Activated T-helper 1 cell treated with anti-CD3 and anti-CD28 coated beads, Interleukin-2, amount 50 U/mL, for 16 hours (primary cell): ENCODE measurements at places on chromosomes 4 and X.

GRCh38 chr4:53804719-53805118 is 213.4 kb upstream of the LNX1 start:
- no peak for DNase-seq

- no peak for DNase-seq
Measured at GRCh38 chrX:65750674-65751469, 83.4 kb downstream of the MSN start.

GRCh38 chr4:9782136-9782436 is 652 bp downstream of the DRD5 start:
- no peak for DNase-seq

- no peak for DNase-seq
Measured at GRCh38 chr4:3868211-3869173, 102.3 kb downstream of the ADRA2C start.

DNA sequence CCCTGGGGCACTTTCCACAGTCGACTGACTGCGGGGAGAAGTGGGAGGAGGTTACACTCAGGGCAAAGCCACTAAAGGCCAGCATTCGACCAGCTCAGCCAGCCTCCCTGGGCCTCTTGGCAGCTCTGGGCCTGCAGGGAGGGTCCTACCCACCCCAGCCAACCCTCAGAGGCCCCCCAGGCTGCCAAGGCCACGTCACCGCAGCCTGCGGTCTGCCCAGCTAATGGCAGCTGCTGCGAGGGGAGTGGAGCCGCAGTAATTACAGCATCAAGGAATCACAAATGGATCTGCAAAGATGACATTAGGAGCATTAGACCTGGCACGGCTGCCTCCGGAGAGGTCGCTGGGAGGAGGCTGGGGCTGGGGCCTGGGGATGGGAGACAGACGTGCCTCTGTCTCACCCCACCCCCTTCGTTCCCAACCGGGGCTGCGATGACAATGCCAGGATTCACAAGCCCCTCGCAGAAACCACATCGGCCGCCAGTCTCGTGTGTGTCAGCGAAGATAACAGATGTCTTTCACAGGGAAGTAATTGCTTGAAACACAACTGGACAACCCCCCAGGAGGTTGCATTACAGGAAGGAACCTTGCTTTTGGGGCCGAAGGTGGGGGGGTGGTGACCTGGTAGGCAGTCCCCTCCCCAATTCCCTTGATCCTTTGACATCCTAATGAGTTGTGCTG is 367.6 kb downstream of the BCOR start:
- DNase-seq = no peak

- no peak for DNase-seq
Measured at GRCh38 chrX:20311505-20311904, 44.8 kb upstream of the RPS6KA3 start.

GRCh38 chrX:9923357-9923756 is 43.8 kb upstream of the CLDN34 start:
- DNase-seq = no peak

DNA sequence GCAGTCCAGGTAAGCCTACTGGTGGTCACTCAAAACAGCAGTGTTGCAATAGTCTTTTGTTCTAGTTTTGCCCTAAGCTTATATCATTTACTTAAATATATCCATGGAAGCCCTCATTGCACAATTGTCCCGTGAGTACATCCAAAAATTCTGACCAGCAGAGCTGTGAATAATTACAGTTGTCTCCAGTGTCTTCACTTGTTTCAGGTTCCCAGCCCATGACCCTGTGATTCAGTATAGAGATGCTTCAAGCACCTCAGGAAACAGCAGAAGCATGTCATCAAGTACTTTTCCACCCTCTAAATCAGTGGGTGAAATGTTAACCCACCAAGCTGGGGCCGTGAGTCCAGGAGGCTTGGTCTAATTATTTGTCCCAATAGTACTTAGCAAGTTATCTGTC is 214.9 kb upstream of the RPS6KA3 start:
- no peak for DNase-seq

DNA sequence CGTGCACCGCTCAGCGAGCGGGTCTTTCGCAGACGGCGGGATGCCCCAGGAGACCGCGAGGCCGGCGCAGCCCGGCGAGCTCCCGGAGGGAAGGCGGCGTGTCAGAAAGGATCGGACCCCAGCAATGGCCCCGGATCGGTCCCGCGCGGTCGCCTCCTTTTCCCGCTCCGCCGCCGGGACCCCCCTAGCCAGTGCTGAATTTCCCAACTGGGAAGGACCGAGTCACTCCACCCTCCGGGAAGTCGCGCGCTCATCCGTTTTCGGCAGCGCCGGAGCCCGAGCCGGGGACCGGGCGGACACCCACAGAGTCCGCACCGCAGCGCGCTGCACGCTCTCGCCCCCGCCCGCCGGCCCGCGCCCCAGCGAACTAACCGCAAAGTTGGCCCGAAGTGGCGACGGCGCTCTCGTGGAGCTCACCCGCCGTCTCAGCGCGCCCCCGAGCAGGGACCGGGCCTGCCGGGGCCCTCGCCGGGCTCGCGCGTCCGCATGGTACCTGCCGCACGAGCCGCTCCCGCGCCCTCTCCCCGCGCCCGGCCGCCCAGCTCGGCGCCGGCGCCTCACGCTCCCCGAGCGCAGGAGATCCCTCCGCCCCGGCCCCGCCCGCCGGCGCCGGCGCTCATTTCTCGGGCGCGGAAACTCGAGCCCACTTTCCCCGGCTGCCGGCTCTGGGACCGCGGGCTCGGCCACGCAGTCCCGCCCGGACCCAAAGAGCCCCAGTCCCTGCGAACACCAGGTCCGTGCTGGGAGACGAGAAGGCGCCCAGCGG is at the start of gene FAT1:
TSS of gene FAT1 (minus strand) at position 565 of the 766 bp plus-strand sequence. CDS start 14,029 bp downstream, outside the sequence.
- no peak for DNase-seq

DNA sequence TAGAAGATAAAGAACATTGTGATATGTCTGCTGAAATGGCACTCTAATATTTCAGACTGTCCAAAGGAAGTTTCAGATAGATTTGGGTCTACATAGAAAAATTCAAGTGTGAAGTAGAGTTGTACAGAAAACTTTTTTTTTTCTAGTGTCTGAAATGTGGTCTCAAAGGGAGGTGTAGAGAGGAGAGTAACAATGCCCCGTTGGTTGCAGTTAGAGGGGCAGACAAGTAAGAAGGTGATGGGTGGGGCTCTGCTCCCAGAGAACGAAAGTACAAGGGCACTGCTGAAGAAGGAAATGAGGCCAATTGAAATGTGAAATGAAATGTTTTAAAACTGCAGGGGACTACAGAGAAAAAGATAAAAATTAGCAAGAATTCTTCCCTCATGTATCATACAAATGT is 177.8 kb downstream of the BANK1 start:
- no peak for DNase-seq

GRCh38 chr4:78369679-78370078 is 181.9 kb upstream of the ANXA3 start:
- DNase-seq = no peak

DNA sequence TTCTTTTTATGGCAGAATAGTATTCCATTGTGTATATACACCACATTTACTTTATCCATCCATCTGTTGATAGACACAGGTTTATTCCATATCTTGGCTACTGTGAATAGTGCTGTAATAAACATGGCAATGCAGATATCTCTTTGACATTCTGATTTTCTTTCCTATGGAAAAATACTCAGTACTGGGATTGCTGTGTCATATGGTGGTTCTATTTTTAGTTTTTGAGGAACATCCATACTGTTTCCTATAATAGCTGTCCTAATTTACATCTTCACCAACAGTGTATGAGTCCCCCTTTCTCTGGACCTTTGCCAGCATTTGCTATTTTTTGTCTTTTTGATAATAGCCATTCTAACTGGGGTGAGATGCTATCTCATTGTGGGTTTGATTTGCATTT is 73.5 kb downstream of the GPAT3 start:
- DNase-seq = no peak

DNA sequence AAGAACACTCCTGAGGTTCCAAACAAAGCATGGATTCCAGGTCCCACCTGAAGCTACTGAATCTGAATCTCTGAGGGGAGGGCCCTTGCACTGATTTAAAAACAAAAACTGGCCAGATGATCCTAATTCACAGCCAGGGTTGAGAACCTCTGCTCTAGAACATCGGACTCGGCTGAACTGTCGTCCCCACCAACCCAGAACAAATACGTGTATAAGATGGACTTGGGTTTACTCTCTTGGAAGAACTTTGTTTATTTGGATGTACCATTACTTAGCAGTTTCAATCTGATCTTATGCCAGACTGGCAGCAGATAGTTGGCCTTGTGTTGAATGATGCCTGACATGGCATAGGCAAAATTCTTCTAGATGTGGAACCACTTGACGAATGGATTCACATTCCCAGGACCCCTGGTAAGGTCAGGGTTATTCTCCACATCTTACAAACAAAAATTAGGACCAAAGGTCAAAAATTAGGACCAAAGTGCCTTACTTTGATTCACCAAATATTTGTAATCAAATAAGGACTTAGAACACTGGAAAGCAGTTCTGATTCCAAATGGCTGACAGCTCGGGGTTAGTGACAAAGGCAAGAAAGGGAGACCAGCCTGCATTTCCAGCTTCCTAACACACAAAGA is 29.0 kb downstream of the CHST7 start:
- no peak for DNase-seq

DNA sequence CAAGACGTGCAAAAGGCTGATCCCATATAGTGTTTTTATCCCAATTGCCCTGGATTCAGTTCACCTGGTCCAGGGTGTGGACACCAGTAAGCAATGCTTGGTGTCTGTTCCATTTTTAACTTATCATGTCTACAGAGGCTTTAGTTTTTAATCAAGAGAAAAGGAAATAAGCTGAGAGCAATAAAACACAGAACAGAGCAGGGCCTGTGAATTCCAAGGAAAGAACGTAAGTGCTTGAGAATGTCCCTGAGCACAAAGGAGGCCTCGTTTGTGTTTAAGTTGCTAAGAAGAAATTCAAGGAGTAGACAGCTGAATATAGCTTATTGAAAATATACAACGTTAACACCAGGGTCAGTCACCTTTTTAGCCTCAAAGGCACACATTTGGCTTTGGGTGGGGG is 191.3 kb downstream of the GPC3 start:
- no peak for DNase-seq

- DNase-seq = no peak
Measured at GRCh38 chrX:109995155-109995554, 7.8 kb upstream of the TMEM164 start.

DNA sequence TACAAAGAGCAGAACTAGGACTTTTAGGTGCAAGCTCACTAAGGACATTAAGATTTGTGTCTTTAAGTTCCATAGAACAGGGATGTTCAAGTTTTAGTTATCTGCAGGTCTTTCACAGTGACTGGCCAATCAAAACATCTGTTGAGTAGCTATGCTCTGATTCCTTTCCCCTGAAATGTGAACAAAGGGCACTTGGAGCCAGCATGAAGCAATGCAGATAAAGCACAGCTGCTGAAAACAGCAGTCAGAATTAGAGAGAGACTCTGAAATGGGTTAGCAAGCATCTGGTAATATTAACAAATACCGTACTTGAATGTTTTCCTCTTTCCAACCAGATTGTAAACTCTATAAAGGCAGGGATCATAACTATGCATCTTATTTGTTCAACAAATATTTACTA is 276.9 kb downstream of the RAB28 start:
- no peak for DNase-seq

DNA sequence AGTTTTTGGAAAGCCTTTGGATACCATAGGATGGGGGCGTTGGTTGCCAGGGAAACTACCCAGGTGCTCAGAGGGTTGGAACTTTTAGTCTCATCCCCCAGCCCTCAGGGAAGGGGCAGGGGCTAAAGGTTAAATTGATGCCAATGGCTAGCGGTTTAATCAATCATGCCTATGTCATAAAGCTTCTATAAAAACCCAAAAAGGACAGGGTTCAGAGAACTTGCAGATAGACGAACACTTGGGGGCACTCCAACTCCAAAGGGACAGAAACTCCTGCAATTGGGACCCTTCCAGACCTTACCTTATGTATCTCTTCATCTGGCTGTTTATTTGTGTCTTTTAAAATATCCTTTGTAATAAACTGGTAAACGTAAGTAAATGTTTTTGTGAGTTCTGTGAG is 30.0 kb upstream of the GPR173 start:
- no peak for DNase-seq

DNA sequence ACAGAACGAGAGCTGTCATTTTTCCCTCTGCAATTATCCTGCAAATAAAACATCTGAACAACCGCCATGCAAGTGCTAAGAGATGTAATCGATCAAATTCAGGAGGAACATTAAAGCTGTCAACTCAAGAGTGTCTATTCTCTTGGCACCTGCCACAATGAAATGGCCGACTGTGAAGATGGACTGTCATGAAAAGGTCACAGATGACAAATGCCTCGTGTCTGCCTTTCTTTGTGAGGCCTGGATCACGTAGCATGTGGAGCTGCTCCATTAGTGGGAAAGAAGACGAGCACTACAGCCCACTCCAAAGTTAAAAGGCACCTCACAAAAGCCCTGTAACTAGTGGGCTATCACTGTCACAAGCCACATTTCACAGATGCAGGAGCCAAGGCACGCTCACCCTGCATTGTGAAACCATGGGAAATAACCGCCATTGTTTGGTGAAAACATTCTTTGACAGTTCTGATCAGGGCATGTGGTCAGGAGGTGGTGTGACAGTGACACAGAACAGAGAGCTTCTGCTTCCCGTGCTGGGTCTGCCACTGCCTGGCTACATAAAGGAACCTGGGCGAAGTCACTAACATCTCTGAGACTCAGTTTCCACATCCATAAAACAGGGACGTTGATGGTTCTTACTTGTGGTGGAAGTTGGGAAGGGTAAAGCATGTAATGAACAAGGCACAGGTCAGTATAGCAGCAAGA is 98.9 kb downstream of the EVC2 start:
- no peak for DNase-seq

- DNase-seq = no peak
Measured at GRCh38 chr4:26478330-26478729, 12.0 kb downstream of the CCKAR start.

DNA sequence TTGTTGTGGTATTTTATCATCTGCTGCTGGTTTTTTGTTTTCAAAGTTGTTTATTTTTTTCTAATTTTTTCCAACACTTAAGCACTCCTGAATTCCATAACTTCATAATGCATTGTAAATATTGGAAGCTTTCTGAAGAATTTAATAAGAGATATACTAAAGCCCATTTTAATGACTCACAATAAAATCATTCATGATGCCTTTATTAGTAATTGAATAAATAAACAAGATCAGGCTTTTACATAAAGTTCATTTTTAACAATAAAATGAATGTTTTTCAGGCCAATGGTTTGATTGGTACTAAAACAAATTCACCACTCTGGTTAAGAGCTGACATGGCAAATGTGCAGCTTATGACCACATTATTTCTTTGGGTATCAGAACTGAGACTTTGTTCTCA is 408.2 kb upstream of the SMIM31 start:
- DNase-seq = no peak

DNA sequence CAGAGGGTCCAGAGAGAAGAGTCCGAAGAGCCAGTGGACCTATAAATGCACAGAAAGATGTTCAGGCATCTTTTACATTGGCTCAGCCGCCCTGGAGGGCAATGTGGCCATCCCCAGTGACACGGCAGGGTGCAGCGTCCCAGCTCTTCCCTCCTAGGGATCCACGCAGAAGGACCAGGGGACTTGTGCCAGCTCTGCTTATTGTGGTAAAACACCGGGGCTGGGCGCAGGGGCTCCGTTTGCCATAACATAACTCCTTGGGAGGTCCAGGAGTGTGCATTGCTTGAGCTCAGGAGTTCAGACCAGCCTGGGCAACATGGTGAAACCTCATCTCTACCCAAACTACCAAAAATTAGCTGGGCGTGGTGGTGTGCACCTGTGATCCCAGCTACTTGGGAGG is 70.2 kb downstream of the CPZ start:
- no peak for DNase-seq
